ENCODE measurements at places on chromosomes 1 and 21.

- DNase-seq: no peak
Observed at GRCh38 chr1:76951153-76951552, 83.9 kb downstream of the ST6GALNAC5 start.

- no peak for DNase-seq
Observed at GRCh38 chr1:230170153-230170547, 103.1 kb downstream of the GALNT2 start.

GRCh38 chr1:170041423-170042192, 32.9 kb downstream of the KIFAP3 start:
- DNase-seq: no peak

- no peak for DNase-seq
Observed at GRCh38 chr1:2477309-2477708, 1.2 kb downstream of the PLCH2 start.

DNA sequence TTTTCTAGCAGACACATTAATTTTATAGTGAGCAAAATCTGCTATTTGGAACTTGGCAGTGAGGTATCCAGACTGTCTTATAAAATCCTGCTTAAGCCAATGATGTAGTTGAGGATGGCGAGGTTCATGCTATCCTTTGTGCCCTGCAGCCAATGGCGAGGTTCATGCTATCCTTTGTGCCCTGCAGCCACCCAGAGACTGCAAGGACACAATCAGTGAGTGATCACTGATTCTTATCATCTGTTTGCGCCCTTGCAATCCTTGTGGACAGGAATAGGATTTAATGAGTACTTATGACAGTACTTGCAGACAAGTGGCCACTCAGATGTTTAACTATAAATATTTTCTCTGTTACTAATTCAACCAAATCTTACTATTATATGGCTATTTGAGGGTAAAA, 112.6 kb downstream of the EIF4G3 start:
- DNase-seq: no peak

DNA sequence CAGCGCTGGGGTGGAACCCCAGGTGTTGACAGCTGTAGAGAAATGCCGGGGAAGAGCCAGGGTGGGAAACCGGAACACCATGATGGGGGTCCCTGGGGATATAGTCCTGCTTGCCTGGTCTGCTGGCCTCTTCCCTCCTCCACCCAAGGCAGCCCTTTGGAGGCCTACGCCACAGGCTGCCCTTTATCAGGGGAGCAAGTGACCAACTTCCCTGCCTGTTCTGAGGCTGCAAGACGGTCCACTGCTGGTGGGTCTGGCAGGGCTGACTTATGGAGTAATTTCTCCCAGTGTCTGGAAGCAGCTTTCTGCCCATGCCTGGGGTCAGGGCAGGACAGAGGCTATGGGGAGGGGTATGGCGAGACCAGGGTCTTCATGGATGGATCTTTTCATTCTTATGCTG, 50.8 kb upstream of the EDN2 start:
- DNase-seq: no peak

- no peak for DNase-seq
Observed at GRCh38 chr1:48693180-48693579, 83.5 kb downstream of the BEND5 start.

DNA sequence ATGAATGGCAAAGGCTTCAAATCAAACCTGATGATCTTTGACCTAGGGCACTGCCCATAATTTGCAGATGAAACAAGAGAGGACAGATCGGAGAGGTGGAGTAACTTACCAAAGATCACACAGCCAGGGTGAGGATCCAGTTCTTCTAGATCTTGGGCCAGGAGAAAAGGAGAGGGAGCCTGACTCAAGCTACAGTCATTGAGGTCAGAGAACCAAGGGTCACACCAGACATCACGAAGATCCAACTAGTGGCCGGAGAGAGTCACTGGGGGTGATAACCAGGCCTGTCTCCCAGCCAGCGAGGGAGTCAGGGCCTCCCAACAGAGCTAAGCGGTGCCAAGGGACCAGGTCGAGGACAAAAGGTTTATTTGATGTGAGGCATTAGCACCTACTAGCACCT, 115.0 kb downstream of the RIPK4 start:
- no peak for DNase-seq

DNA sequence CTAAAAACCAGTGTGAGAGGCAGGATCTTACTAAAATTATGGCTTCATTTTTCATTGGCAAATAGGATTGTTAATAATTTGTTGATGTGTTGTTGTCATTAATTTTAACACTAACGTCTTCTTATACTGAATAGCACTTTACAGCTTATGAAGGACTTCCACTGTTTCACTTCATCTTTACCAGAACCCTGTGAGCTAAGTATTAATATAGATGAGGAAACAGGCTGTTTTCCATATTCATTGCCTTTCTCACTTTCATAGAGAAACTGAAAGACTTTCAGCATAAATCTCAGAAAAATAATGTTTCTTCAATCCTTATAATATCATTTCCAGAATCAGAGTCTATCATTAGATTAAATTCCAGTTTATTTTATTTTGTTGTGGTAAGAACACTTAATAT, 8.5 kb downstream of the MAP10 start:
- no peak for DNase-seq

GRCh38 chr1:222454782-222455181, 93.1 kb downstream of the HHIPL2 start:
- DNase-seq: no peak

- DNase-seq: no peak
Observed at GRCh38 chr1:978835-979743, 2.8 kb downstream of the PERM1 start.

- DNase-seq: no peak
Observed at GRCh38 chr1:22971611-22972405, 858 bp downstream of the LACTBL1 start.

DNA sequence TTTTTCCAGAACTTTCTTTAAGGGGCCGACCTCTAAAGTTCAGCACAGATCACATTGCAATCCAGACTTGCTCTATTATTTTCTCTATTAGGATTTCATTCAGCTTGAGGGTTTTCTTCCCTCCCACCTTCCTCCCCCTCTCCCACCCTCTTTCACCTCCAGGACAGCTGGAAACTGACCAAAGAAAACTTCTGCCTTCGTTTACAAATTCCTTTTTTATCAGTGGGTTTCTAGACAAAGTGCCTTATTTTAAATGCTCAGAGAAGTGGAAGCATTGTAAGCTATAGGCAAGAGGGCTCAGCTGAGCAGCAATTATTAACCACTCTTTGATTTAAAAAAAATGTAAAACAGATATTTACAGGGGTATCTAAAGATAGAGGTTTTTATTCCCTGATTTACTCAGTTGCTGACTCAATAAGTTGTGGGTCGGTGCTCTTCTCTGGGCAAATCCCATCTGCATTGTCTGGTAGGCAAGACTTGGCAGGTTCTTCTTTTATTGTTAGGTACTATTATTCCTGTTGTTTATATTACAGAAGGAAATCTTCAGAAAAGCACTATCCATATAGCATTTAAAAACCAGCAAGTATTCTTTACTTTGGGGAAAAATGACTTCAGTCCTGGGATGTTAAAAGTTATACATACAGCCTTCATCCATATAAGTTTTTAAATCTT, 277.0 kb upstream of the C1orf105 start:
- no peak for DNase-seq

DNA sequence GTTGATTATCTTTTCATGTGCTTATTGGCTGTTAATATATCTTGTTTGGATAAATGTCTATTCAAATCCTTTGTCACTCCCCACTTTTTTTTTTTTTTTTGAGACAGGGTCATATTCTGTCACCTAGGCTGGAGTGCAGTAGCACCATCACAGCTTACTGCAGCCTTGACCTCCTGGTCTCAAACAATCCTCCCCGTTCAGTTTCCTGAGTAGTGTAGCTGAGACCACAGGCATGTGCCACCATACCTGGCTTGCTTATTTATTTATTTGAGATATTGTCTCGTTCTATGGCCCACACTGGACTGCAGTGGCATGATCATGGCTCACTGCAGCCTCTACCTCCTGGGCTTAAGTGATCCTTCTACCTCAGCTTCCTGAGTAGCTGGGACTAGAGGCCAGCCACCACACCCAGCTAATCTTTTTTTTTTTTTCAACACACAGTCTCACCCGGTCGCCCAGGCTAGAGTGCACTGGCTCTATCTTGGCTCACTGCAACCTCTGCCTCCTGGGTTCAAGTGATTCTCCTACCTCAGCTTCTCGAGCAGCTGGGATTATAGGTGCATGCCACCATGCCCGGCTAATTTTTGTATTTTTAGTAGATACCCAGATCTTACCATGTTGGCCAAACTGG, 13.9 kb upstream of the MYCL start:
- no peak for DNase-seq

GRCh38 chr1:178487070-178487615, 9.6 kb downstream of the CLEC20A start:
- DNase-seq: no peak

GRCh38 chr1:113871597-113872113, at the start of gene PTPN22:
Gene PTPN22, minus strand, starts transcription at chr1:113871712.
- no peak for DNase-seq

Measured in endothelial cell (in vitro differentiated cells).